ENCODE measurements at places on chromosomes 1 and 21.

DNA sequence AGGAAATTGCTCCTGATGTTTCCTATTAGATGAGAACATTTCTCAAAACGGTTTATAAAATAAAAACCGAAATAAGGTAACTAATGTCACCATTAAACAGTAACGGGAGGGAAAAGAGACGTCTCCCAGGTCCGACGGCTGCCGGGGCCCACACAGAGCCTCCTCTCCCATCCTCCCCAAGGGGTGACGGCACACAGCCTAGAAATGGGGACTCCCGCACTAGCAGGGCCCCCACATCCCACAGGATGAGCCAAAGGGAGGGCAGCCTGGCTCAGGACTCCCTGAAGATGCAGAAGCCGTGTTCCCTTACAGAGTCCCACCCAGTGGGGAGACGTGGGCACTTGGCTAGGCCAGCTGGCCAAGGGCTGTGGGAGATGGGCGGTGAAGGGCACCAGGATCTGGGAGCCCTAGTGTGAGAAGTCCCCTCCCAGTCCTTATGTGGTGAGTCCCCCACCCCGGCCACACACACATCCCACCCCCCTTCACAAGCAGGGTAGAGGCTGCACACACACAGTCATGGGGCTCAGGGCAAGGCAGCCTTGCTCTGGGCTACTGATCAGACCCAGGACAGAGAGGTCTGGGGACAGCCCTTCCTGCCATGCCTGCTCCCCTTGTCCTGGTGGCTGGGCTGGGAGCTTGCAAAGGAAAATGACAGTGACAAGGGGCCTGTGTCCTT lies 3.3 kb downstream of the KRTAP10-3 start:
- no peak for DNase-seq

DNA sequence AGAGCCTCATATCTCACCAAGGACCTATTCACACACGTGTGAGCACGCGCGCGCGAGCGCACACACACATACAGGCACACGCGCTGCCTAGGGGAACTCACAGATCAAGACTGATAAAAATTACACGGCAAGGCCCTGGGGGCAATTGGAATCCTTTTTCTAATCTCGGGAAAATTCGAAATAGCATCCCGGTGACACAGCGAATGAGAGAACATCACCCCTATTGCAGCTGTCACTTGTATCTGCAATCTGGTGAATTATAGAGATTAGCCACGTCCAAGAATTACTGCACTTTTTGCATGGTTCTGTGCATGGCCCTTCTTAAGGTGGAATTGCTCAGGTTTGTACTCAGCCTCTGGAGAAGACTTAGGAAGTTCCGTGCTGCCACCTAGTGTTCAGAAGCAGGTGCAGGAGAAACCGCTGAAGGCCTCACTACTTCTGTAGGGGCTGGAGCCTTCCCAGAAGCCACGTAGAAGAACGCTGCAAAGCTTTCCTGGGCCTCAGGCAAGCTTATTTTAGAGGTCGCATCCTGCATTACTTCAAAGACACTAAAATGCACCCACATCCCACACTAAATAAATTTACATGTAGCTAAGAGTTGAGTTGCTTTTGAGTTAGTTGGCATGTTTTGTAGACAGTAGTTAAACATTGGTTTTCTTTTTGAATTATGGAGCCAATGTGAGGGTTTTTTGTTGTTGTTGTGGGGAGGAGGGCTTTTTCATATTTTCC lies 229.2 kb upstream of the CAMK1G start:
- peak; percentile 83 for DNase-seq

DNA sequence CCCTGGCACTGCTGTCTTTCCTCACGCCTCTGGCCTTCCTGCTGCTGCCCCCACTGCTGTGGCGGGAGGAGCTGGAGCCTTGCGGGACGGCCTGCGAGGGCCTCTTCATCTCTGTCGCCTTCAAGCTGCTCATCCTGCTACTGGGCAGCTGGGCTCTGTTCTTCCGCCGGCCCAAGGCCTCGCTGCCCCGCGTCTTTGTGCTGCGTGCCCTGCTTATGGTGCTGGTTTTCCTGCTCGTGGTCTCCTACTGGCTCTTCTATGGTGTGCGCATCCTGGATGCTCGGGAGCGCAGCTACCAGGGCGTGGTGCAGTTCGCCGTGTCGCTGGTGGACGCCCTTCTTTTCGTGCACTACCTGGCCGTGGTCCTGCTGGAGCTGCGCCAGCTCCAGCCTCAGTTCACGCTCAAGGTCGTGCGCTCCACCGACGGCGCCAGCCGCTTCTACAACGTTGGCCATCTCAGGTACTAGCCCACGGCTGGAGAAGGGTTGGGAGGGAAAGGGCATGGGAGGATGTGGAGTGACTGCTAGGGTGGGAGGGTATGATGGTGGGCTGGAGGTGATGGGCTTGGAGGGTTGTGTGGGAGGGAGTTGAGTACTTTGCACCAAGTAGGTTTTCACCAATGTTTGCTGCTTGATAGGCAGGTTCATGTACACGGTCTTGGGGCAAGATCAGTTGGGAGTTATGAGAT lies 18.9 kb downstream of the VANGL2 start:
- DNase-seq, result no peak

DNA sequence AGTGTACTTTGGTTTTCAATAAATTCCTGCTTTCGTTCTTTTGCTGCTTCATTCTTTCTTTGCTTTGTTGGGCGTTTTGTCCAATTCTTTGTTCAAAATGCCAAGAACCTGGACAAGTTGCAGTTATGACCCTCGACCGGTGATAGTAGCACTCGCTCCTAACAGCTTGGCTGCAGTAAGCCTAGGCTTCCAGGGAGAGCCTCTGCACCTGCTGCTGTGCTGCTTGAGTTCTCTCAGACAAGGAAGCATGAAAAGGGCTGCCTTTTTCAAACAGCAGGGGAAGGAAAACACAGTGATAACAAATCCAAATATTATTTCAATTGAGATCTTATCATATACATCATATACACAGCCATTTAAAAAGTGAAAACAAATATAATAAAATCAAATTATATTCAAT lies 12.8 kb upstream of the RIPK4 start:
- DNase-seq, result no peak

DNA sequence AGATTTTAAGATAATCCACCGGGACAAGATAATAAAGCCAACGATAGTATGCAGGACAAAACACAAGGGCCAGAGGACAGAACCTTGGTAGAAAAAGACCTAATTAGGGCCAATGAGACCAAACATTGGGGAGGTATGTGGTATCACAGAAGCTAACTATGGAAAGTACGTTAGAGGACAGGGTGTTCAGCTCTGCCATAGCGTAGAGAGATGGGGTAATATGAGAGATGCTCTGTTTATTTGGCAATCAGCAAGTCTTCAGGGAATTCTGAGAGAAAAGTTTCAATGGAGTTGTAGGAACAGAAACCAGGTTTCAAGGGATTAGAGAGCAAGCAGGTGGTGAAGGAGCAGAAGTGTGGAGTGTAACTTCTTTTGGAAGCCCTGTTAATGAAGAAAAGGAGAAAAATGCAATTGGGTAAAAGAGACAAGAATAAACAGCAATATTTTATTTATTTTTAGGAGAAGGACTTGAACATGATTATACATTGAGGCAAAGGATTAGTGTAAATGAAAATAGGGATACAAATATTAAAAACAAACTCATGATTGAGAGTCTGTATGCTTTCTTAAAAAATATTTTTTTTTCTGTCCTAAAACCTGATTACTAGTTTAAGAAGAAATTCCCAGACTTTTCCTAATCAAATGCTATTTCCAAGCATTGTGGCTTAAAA lies 24.0 kb downstream of the EEIG2 start:
- no peak for DNase-seq

GRCh38 chr1:172401477-172401876 lies 19.0 kb upstream of the C1orf105 start:
- no peak for DNase-seq

GRCh38 chr1:27058966-27059669 lies 46.5 kb upstream of the TENT5B start:
- no peak for DNase-seq

DNA sequence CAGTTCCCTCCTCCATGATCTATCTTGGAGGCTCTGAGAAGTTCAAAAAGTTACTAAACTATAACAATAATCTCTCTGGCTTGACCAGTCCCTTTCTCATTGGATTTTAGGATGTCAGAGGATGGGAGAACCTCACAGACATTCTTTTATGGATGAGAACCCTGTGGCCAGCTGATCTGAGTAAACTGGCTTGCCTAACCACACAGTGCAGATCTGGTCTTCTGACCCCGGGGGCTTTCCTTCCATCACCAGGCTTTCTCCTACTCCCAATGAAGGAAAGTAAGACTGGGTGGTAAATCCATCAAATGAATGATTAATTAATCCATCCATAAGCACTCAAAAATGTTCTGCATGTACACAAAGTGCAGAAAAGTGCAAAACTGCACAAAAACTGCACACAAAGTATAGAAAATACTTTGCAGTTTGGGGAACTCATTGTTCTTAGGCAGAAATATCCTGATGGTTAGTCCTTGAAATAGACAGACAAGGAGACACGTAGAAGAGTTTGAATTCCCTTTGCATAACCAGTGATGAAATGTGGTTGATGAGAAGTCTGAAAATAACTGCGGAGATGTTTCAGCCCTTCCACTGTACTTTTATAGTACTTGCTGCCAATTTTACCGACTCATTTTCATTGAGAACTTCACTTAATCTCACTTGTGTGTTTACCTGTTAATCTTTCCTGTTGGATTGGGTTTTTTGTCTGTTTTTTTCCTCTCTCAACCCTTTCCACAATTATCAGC lies 2.5 kb upstream of the F3 start:
- DNase-seq, result no peak

DNA sequence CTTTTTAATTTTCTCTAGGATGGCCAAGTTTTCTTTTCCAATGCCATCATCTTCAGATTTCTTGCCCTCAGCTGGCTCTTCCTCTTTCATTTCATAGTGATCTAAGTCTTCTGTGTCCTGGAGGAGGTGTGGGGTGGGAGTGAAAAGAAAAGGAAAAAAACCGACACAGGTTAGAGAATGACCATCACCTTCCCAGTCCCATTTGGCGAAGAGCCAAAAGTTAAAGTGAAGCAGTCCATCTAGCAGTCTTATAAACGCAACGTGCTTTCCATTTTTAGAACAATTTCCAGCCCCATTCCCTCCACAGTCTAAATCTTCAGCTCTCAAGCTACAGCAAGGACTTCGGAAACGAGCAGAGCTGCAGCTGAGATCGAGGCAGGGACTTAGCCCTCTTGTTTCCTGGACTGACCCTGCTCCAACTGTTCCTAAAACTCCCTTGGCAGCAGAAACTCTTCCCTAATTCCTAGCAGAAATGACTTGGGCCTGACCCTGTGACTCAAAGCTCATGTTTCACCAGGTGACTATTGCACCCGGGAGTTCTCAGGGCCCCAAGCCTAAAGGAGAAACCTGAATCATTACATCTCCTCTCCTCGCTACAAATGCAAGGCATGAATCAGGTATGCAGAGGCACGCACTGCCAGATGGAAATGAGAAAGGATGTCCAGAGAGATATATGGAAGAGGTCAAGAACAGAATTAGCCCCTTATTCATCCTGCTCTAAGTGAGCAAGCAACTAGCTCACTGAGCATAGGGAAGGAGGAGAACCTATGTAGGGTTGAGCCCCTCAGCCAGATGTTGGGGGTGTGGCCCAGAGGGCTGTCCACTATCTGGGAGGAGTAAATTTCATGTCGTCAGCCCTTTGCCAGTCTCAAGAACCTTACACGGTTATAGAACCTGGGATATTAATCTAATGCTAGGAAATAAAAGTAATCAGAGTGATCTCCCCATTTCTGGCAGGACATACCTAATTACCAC lies 5.1 kb downstream of the UBE2Q1 start:
- DNase-seq, result no peak

DNA sequence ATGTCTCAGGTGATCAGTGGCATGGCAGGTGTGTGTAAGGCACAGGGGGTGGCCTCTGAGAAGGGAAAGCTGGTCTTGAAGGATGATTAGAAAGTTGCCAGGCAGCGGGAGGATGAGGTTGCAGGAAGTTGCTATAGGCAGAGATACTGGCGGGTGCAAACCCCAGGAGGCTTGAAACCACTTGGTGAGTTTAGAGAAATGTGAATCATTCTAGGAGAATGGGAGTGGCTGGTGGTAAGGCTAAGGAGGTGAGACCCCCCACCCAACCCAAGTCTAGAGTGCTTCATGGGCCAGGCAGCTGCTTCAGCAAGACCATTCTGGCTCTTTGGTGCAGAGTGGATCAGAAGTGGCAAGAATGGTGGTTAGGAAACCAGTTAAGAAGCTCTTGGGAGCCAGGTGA lies 9.0 kb downstream of the SH2D2A start:
- no peak for DNase-seq

DNA sequence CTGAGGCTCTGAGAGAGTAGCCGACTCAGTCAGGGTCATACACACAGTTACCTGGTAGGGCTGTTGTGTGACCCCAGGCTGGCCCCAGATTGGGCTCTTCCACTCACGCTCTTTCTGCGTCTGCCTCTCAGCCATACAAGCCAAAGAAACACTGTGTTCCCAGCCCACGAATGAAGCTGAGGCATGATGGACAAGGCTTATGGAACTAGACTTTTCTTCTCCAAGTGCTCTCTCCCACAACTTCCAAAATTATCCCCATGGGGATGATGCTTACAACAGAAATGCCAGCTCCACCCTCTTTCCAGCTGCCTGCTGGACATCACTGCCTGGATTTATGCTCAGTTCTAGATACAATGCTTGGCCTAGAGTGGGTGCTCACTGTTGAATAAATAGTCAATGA lies 102.8 kb upstream of the JUN start:
- no peak for DNase-seq

- no peak for DNase-seq
Observed at GRCh38 chr1:100308777-100309176, 42.8 kb downstream of the RTCA start.

GRCh38 chr1:25447547-25447946 lies 16.9 kb downstream of the MACO1 start:
- no peak for DNase-seq

DNA sequence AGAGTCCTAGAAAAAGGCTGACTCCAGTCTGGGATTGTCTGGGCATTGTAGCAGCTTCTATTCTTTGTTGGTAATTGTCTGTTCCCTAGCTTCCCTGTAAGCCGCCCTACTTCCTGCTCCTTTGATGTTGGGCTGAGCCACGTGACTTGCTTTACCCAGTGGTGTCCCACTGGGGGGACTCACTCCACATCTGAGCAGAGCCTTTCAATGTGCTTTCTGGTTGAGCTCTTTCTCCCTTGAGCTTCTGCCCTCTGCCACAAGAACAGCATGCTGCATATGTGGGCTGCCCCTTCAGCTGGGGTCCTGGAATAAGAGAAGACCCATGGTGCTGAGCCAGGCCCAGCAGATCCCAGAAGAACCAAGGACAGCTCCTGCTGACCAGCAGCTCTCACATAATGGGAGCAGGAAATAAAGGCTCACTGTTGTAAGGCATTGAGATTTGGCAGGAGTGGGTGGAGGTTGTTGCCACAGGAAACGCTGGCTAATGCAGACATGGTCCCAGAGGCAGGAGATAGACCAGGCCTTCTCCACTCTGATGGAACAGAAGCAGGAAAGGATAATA lies 276.3 kb upstream of the GJB5 start:
- no peak for DNase-seq

DNA sequence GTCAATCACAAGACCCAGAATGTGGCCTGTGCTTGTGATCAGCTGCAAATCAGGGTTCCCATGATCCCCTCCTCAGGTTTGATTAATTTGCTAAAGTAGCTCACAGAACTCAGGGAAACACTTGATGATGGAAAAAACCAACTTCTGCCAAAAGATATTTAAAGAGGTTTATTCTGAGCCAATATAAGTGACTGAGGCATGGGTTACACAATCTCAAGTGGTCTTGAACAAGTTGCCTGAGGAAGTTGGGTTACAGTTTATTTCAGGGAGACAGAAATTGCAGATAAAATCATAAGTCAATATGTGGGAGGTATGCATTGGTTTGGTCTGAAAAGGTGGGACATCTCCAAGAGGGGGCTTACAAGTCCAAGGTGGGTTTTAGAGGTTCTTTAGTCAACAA lies 243.1 kb downstream of the S1PR1 start:
- DNase-seq, result no peak

- DNase-seq, result no peak
Observed at GRCh38 chr1:153525088-153525728, 10.6 kb downstream of the S100A6 start.
